NCI-H2171 (cell line): ENCODE measurements at places on chromosomes 2 and 18.

DNA sequence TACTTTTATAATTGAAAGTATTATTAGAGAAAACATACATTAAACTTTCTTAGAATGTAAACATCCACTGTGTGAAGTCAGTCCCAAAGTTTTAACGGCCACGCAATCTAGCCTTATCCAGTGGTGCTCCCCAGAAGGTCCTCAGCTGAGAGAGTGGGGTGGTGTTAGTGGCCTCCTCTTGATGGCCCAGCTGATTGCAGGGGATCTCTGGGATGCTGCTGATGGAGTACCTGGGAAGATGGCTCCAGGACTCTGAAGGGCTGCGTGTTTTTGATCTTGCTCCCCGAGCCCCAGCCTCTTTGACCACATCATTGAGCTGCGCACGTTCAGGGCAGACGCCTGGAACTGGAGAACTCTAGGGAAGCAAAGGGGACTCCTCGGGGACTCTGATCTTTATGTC, 181.4 kb downstream of the FAM210A start:
- DNase-seq, result no peak

- no peak for DNase-seq
Measured at GRCh38 chr18:61998957-61999356, 106.2 kb upstream of the RNF152 start.

DNA sequence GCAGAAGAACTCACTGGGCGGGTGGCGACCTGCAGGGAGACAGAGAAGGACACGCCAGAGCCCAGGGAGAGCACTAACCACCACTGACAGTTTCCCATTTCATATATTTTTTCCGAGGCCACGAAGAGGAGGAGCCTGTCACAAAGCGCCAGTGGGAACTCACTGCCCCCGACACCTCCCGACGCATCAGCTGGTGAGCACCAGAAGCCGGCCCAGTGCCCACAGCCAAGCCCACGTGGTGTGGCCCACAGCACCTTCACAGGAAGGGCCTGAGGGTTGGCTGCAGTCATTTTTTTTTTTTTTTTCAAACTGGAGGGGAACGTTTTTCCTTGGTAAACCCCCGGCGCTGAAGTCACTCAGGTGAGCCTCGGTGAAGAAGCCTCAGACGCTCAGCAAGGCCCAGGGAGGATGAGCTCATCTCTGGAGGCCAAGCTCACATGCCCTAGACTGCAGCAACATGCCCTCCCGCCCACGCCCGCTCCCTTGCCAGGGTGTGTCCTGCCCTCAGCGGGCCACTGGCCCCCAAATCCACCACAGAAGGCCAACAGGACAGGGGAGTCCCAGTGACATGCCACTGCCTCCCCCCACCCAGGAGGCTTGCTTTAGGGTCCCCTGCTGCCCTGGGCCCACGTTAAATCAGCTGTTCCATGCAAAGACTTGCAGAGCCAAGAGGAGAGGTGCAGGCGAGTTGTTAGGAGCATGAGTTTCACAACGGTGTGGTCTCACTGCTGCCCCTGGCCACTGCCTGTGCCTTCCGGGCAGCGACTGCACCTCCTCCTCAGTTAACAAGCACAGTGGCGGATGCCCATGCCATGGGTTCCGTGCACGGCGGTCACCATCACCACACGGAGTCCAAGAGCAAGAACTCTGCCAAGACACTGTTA, 68.1 kb downstream of the PARD6G start:
- DNase-seq, result no peak

- DNase-seq, result no peak
Measured at GRCh38 chr2:127737892-127738291, 36.6 kb downstream of the SFT2D3 start.

DNA sequence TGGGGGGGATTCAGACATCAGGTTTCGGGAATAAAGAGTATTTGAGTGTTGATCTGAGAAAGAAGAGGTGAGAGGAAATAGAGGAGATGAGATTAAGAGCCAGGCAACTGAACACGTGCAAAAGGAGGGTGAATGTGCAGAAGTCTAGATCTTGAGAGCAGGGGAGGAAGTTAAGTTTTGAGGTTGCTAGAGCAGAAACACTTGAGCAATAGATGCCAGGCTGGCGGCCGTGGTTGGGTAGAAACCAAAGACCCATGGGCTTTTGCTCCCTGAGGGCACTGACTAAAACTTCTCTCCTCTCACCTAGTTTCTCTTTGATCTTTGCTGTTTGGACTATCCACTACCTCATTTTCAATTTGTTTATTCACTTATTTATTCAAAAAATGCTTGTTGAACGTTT, 116.0 kb downstream of the CDC42EP3 start:
- no peak for DNase-seq

DNA sequence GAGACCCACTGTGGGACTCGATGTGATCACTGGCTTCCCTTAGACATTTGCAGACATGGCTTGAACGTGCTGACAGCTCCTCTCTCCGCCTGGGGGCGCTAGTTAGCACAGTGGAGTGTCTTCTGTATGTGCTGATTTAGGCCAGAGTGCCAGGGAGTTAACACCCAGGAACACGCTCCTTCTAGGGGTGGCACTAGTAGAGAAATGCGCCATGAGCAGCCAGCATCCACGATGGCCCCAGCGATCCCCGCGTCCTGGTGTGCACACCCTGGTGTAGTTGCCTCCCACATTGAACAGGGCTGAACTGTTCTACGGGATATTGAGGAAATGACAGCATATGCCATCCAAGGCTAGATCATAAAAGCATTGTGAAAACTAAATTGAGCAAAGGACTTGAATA, 11.4 kb upstream of the NMUR1 start:
- DNase-seq, result no peak

DNA sequence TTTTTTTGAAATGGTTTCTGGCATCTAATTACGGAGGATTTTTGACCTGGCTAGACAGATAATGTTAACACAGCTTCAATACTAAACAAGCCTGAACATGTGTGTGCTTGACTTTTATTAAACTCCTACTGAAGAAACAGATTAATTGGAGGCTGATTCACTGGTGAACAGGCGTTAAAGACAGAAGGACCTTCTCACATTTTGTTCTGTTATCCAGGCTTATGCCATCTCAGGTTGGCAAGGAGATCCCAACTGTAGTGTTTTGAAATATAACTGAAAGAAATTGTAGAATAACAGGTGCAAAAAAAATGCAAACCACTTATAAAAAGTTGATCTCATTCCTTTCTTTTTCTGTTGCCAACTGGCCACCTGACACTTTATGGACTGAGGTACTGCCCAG, 269.6 kb downstream of the ARHGAP15 start:
- DNase-seq, result peak; percentile 71

- DNase-seq, result no peak
Measured at GRCh38 chr2:15691586-15692310, 100.1 kb downstream of the DDX1 start.

DNA sequence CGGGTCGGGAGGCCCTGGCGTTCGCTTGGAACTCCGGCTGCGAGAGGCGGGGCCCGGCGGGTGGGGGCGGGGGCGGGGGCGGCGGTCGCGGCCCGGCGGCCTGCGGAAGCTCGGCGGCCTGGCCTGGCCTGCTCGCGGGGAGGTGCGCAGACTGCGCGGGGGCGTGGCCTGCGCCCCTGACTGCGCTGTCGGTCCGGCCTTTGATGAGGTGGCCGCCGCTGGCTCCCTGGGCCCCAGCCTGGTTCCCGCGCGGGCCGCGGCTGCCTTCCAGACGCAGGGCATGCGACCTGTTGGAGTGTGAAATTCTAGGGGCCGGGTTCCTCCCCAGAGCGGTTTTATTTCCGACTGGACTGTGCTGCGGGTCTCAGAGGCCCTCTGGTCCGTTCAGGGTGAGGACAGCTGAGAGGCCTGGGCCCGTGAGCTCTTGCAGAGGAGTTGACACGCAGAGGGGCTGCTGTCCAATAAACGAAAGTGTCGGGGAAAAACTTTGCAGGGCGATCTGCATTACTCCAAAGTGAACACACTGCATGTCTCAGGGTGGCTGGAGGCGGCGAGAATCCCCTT, 629 bp downstream of the NRBP1 start:
- DNase-seq, result peak; percentile 60

DNA sequence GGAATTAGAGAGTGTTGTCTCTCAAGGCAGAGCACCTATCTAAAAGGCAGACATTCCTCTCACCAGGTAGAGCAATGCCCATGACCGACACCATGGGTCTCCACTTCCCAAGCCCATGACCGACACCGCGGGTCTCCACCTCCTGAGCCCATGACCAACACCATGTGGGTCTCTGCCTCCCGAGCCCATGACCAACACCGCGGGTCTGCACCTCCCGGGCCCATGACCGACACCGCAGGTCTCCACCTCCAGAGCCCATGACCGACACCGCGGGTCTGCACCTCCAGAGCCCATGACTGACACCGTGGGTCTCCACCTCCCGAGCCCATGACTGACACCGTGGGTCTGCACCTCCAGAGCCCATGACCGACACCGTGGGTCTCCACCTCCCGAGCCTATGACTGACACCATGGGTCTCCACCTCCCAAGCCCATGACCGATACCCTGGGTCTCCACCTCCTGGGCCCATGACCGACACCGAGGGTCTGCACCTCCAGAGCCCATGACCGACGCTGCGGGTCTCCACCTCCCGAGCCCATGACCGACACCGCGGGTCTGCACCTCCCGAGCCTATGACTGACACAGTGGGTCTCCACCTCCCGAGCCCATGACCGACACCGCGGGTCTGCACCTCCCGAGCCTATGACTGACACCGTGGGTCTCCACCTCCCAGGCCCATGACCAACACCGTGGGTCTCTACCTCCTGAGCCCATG, 262.4 kb upstream of the SALL3 start:
- DNase-seq, result no peak

- no peak for DNase-seq
Measured at GRCh38 chr2:189024901-189025618, 50.9 kb downstream of the COL3A1 start.

DNA sequence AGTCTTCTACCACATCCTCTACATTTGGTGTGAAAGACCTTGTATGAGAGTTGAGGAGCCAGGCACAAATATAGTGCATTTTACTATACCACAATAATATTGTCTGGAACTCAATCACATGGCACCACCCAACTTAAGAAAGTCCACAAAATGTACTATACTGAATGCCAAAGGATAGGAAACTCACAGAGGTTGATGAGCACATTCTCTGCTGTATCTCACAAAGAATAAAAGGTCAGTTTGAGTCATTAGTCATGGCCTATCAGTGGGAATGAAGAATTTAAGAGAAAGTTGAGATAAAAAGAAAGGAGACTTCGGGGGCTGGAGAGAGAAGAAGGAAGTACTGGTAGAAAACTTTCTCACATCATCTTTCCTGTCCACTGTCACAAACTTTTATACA, 134.3 kb downstream of the RDH14 start:
- DNase-seq, result no peak

DNA sequence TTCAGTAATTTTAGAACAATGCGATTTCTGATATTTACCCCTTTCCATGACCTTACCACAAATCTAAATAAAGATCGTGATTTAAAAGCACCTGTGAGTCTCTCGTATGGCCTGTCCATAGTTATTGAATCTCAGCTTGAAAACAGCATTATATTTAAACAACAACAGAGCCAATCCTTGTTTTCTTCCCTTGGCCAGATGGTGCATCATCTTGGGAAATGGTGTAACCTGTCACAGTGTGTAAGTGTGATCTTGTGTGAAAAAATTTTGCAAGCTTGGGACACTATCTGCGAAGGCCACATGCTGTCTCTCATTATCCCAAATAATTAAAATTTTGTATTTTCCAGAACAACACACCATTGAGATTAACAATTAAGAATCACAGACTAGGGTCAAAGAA, 262.7 kb upstream of the SPHKAP start:
- DNase-seq, result no peak

DNA sequence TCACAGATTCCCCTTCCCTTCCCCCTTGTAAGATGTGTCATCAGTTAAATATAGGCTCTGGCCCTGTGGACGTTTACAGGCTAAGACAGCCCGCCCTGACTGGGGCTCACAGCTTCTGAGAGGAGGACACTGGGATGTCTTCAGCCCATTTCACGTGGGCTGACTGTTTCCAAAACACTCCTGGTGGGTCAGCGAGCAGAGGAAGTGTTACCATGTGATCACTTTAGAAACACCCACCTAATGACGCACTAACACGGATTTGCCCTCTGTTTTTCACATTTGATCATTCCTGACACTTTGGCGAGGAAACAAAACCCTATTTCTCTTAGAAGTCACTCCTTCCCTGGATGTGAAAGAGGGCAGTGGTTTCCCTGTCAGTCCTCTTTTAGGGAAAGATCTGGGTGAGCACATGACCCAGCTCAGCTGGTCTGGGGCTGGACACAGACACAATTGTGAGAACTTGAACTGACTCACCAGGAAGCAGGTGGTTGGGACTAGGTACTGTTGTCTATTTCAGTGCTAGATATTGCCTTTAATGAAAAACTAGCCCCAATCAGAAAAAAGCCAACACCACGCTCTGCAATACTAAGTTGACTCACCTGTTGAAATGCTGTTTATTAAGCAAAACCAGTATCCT, 38.8 kb downstream of the BMP10 start:
- no peak for DNase-seq

- no peak for DNase-seq
Measured at GRCh38 chr2:148603562-148603920, 41.0 kb upstream of the EPC2 start.

- no peak for DNase-seq
Measured at GRCh38 chr2:223048519-223048918, 3.5 kb upstream of the KCNE4 start.

DNA sequence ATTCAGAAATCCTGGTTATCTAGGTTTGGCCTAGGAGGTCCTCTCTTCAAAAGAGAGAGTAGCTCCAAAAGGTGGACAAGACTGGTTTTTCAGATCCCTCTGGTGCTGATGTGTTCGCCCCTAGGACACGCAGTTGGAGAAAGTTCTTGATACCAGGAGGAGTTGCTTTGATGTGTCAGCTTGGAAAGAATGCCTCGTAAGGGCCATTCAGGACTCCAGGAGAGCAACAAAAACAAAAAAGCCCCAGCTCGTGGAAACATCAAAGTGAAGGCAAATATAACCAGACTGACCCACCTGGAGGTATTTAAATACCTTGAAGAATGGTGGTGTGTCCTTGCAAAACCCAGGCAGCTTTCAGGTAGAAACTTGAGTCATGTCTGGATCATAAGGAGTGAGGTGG, 12.5 kb upstream of the LBH start:
- no peak for DNase-seq

- DNase-seq, result no peak
Measured at GRCh38 chr2:45786836-45787357, 135.4 kb downstream of the PRKCE start.

GRCh38 chr2:127810156-127810618, 784 bp downstream of the WDR33 start:
- DNase-seq, result no peak

DNA sequence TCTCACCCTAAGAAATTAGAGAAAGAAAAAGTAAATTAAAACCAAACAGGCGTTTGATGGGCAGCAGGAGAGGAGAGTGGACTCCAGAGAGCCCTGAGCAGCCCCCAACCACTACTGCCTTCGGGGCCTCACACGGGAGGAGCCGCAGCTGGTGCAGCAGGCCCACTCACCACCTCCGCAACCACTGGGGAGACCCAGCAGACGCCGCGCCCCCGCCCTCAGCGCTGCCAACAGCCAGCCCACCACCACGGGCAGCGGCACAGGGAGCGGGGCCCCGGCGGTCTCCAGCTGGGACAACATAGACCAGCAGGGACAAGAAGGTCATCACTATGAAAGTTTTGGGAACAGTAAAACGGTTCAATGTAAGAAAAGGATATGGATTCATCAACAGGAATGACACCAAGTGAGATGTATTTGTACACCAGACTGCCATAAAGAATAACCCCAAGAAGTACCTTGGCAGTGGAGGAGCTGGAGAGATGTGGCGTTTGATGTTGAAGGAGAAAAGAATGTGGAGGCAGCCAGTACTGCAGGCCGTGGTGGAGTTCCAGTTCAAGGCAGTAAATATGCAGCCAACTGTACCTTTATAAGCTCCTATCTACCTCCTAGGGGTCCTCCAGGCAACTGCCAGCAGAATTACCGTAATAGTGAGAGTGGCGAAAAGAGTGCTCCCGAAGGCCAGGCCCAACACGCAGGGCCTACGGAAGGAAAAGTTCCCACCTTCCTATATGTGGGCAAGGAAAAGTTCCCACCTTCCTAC, 76.5 kb downstream of the OLA1 start:
- no peak for DNase-seq
